Esophagus squamous epithelium (tissue), 5 donors: ENCODE measurements at places on chromosomes 12 and 14.

- no peak for DNase-seq
These were observed 834.7 kb downstream of the DIO2 start for GRCh38 chr14:79376557-79376956.

DNA sequence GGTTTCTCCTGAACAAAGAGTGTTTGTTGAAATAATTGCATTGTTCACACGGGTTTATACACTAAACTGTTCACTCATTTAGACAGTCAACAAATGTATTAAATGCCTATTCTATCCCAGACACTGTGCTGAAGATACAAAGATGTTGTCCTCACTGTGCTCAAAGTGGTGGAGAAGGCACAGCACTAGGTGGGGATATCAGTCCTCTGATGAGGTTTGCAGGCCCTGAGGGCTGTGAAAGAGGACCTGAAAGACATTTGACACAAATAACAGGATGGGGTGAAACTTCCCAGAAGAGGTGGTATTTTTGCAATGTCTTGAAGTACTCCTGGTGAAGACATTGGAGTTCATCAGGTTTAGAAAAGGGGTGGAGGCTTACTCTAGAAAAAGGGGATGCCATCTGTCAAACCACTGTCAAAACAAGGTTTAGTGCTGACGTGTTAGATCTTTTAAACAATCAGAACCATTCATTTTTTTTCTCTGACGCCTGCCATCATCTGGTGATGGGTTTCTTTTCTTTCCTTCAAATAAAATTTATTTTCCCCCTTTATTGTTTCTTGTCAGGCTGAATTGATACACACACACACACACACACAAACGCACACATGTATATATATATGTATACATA is 69.5 kb downstream of the ACSS3 start:
- DNase-seq = no peak

DNA sequence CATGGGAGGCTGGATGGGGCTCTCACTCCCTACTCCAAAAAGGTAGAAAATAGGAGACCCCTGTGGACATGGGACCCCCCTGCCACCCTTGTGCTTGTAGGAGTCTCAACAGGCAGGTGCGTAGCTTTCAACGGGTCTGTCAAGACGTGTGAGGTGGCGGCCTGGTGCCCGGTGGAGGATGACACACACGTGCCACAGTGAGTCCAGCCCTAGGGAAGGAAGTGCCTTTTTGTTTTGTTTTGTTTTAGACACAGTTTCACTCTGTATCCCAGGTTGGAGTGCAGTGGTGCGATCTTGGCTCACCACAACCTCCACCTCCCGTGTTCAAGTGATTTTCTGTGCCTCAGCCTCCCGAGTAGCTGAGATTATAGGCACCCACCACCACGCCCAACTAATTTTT is 12.9 kb downstream of the P2RX4 start:
- no peak for DNase-seq

DNA sequence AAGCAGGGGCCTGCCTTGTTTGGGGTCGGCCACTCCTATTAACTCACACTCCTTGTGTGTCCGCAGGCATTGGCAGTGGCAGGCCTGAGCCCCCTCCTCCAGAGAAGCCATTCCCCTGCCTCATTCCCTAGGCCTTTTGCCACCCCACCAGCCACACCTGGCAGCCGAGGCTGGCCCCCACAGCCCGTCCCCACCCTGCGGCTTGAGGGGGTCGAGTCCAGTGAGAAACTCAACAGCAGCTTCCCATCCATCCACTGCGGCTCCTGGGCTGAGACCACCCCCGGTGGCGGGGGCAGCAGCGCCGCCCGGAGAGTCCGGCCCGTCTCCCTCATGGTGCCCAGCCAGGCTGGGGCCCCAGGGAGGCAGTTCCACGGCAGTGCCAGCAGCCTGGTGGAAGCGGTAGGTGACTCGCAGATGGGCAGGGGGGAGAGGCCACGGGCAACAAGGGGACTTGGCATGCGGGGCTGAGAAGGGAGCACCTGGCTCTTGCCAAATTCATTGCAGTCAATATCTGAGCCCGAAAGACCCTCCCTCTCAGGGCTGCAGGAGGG is 106.3 kb upstream of the FKBP4 start:
- DNase-seq = no peak

DNA sequence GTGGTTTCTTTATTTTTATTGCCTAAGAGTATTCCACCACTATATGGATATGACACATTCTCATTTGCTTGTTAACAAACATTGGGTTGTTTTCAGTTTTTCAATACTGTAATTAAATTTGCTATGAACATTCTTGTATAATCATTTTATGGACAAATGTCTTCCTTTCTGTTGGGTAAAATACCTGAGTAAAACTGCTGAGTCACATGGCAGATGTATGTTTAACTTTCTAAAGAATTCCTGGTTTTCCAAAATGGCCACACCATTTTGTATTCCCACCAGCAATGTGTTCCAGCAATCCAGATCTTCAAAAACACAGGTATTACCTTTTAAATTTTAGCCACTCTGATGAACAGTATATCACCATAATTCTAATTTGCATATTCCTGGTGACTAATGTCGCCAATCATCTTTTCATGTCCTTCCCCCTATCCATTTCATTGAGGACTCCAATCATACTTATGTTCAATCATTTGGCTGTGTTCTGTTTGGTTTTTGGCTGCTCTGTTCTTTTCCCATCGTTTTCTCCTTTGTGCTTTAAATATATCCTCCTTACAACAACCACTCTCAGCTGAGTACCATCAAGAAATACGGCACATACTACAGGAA is 36.0 kb downstream of the CDK17 start:
- no peak for DNase-seq

GRCh38 chr14:40685764-40686163 is 920.9 kb upstream of the LRFN5 start:
- no peak for DNase-seq

DNA sequence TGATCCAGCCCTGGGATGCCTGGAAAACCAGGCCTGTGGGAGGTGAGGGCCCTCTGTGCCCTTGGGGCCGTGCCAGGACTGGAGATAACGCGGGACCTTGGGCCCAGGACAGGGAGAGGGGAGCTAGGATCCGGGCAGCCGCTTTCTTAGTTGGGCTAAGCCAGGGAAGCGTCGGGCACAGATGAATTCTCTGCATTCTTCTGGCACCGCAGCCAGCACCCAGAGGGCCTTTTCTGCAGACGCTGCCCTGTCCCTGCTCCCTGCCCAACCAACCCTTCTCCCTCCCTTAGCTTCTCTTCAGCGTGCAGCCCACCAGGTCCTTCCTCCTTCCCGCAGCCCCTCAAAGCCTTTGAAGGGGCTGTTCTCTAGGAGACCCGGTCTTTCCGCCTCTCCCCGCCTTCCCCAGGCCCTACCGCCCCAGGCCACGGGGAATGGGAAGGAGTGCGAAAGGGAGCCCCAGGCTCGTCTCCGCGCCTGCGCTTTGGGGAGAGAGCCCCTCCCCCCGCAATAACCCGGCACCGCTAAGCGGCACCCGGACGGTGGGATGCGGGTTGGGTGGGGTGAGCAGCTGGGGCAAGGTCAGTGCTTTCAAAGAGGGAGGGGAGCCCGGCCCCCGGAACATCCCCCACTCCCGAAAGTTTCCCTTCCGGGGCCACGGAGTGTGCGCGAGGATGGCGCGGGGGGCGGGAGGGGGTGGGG is 663 bp downstream of the NCKAP5L start:
- DNase-seq = no peak

DNA sequence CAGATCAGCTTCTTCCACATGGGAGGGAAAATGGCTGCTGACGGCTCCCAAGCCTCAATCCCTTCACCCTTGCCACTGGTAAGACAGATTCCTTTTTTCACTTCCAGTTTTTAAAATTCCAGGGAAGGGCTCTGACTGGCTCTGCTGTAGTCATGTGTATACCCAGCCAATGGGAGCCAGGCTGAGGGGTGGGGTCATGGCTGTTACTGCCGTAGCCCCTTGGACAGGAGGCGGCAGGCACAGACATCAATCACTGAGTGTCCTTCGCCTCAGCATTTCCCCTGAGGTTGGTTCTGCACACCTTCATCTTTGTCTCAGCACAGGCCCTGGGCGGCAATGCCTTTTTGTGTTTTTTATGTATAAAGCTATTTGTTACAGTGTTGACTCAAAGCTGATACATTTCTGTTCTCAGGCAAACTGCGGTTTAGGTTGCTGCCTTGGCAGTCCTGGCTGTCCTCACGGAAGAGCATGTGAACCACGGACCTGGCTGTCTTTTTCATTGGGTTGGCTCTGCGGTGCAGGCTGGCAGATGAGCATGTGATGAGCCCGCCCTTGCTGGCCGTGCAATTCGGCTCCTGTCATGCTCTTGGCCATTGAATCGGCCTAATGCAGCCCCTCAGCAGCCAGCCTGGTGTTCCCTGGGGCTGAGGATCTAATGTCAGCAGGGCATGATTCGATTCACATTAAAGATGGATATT is 74.3 kb downstream of the PPM1A start:
- DNase-seq = no peak
